Activated effector memory CD4-positive, alpha-beta T cell treated with Interleukin-2 at 50 U/mL for 16 hours (primary cell): ENCODE measurements at places on chromosomes 4 and X.

GRCh38 chrX:154021131-154021611, 1.5 kb upstream of the IRAK1 start:
- no peak for DNase-seq

DNA sequence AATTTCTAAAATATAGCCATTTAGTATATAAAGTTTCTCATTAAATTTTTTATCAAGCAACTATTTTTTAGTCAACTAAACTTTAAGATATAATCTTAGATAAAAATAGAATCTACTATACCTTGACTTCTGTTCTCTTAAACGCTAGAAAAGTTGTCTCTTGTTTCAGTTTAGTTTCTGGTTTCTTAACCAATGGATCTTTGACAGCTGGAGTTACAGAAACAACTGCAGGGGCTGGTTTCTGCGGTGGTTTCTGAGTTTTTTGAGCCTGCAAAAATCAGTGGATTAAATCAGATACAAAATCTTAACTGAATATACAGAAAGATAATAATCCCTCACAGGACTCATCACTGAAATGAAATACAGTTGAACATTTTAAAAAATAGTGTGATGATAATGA, 21.9 kb downstream of the INTS12 start:
- DNase-seq, result no peak

DNA sequence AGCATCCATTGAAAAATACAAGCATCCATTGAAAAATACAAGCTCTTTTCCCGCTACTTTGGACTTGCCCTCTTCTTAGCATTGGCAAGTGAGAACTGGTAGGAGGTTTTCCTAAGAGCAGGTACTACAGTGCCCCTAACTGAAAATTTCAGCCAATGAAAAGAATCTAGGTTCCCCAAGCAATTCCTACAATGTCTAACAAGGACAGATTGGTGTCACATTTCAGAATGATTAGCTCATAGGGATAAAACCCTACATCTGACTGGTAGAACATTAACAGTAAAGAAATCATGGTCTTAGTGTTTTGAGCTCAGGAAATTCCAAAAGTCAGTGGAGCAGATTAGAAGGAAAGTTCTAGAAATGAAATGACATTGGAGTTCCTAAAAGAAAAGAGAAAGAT, 68.6 kb upstream of the QRFPR start:
- DNase-seq, result no peak

DNA sequence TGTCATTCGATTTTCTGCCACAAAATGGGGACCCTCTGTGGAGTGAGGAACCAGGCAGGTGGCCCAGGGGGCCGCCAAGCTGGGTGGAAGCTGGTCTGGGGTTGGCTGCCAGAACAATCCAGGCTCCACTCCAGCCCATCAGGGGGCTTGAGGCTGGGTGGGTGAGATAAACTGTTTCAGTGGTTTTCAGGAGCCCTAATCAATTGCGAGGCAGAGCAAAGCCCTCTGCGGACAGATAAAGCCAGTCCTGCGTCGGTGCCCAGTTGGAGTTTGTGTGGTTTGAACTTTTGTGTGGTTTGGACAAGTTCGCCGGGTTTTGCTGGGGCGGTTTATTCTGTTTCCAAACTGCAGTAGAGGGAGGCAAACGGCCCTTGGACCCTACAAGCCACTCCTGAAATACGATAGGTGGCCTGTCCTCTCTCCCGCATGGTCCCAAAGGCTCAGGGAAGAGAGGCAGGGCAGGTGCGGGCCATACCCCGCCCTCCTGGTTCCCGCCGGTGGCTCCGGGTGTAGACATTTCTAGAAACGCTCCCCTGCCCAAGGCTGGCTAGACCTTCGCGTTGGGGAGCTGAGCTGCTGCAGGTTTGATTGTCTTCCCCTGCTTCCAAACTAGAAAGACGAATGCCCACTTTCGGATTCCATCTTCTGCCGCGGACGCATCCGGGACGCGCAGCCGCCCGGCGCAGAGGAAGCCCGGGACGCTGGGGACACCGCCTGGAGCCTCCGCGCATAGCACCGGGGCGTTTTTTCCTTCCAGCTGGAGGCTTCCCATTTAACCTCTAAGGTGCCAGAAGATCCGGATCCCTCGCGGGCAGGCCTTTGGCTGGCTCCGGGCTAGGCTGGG, 169.0 kb upstream of the BCOR start:
- peak; percentile 34 for DNase-seq

GRCh38 chr4:121881158-121881557, 10.9 kb upstream of the BBS7 start:
- no peak for DNase-seq

DNA sequence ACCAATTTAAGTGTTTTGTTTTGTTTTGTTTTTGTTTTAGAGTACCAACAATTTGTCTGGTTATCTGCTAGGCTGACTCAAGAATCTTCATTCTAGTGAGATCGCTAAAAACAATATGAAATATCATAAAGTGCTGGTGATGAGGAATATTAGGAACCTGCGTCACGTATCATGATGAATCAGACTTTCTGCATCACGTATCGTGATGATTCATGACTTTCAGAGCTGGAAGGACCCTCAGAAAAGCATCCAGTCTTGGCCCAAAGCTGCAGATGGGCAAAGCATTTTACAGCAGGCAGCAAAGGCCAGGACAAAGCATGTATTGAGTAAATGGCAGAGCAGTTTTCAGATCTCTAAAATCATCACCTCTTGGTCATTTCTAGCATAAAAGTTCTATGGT, 278.0 kb upstream of the BOD1L1 start:
- DNase-seq, result no peak

GRCh38 chr4:7811536-7812191, 128.0 kb downstream of the AFAP1 start:
- DNase-seq, result no peak

- no peak for DNase-seq
These were observed 1.0 kb downstream of the SLBP start for GRCh38 chr4:1711055-1711570.
